Right atrium auricular region (tissue), 2 donors: ENCODE measurements at places on chromosomes 5 and 9. TPM values are rescaled to one million over a fixed set of nuclear protein-coding genes. Genes with fewer than 3 reads are reported as not detected.

DNA sequence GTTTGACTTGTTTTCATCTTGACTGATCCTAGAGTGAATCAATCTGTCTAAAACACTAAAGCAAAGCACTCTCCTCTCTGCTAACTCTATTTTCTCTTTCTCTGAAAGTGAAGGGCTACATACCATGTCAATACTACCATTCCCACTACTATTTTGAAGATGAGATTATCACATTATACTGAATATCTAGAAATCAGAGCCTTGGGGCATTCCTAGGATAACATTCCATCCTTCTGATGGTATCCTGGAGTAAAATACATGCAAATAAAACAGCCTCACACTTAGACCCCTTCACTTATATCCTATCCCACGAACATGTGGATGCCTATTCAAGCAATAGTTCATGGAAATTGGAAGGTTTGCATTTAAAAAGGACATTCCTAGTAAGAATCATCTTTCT, 309.3 kb upstream of the ACTBL2 start:
- no peak for DNase-seq

GRCh38 chr5:133552925-133553525, 59.3 kb downstream of the FSTL4 start:
- no peak for DNase-seq

DNA sequence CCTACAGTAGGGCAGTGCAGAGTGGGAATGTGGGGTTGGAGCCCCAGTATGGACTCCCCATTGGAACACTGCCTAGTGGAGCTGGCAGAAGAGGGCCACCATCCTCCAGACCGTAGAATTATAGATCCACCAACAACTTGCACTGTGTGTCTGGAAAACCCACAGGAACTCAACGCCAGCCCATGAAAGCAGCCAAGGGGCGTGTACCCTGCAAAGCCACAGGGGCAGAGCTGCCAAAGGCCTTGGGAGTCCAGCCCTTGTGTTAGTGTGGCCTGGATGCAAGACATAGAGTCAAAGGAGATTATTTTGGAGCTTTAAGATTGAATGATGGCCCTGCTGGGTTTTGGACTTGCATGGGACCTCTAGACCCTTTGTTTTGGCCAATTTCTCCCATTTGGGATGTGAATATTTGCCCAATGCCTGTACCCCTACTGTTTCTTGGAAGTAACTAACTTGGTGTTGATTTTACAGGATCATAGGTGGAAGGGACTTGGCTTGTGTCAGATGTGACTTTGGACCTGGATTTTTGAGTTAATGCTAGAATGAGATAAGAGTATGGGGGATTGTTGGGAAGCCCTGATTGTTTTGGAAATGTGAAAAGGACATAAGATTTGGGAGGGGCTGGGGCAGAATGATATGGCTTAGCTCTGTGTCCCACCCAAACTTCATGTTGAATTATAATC, 266.8 kb downstream of the SEMA5A start:
- DNase-seq, result no peak

GRCh38 chr5:163408311-163408923, 29.0 kb upstream of the CCNG1 start:
- peak; percentile 63 for DNase-seq

DNA sequence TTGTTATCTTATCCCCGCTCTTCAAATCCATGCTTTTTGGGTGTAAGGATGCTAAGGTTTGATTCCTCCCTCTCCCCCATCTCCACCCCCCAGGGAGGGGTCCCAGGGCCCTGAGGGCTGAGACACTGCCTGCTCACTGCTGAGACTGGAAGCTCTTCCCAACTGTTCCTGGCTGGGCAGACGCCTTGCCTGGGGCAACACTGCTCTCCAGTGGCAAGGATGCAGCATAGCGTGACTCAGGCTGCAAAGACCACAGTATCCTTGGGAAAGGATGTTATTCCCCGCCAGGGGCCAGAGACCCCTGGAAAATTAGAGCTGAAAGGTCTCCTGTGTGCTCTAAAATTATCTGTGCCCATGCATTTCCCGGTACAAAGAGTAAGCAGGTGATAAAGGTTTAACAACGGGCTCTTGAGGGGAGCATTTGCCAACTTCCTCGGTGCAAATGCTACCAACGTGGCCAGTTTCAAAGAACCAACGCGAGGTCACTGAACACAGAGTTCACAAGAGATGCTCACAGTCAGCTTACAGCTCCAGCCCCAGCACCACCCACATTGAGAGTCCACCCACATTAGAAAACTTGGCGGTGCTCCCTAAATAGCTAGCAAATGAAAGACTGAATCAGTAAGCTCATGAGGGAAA, 271.9 kb downstream of the NSG2 start:
- no peak for DNase-seq

DNA sequence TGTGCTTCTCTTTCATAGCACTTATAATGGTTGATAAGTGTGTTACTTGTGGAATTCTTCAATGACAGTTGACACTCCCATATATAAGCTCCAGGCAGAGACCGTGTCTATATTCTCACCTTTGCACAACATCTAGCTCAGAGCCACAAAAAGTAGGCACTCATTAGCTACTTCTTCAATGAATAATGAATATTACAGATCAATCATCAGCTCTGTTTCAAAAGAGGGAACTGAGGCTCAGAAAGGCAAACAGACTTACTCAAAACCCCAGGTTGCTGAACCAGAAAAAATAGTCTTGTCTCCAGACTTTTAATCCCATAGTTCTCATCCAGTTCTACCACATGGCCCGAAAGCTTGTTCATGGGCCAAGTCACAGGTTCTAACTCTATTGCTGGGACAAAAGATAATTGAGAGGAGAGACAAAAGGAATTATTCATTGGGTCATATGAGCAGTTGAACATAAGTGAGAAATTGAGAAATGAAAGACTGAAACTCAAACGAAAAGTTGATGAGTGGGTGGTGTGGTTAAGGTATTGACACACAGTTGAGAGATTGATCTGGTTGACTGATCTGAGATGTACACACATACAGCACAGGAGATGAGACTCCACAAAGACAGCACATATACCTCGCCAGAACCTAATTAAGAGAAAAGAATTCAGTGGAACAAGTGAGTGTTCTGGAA, 381.6 kb downstream of the EFNA5 start:
- no peak for DNase-seq

The CCIN gene
- not detected for total RNA-seq

The F2R gene
- total RNA-seq, result 16.1 TPM
